Activated T-cell treated with anti-CD3 and anti-CD28 coated beads, Interleukin-2, amount 50 U/mL, for 48 hours (primary cell): ENCODE measurements at places on chromosomes 1 and 21.

- no peak for DNase-seq
Observed at GRCh38 chr1:74512170-74512915, at the start of gene LRRC53. LRRC53 (minus strand) TSS chr1:74512611; CDS start chr1:74483349, 29,262 bp downstream.

DNA sequence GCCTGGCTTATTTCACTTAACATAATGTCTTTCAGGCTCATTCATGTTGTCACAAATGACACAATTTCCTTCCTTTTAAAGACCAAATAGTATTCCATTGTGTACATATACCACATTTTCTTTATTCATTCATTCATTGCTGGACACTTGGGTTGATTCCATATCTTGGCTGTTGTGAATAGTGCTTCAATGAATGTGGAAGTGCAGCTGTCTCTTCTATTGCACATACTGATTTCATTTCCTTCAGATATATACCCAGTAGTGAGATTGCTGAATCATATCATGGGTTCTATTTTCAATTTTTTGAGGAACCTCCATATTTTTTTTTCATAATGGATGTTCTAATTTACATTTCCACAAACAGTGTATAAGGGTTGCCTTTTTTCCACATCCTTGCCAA lies 38.6 kb upstream of the WLS start:
- DNase-seq: no peak

DNA sequence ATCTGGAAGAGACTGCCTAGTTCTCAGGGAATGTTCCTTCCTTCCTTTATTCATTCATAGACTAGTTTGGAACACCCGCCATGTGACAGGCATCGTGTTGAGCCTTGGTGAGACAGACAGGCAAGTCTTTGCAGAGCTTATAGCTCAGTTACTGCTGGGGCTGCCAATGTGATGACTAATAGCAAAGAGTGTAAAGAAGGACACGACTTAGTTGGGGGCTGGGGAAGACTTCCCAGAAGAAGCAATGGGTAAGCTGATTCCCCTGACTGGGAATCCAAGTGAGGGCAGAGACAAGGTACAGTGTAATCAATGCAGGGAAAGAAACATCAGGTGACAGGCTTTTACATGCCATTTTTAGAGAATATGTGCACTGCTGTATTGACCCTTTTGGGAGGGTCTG lies 51.2 kb downstream of the TENT5C start:
- DNase-seq: peak; percentile 39

DNA sequence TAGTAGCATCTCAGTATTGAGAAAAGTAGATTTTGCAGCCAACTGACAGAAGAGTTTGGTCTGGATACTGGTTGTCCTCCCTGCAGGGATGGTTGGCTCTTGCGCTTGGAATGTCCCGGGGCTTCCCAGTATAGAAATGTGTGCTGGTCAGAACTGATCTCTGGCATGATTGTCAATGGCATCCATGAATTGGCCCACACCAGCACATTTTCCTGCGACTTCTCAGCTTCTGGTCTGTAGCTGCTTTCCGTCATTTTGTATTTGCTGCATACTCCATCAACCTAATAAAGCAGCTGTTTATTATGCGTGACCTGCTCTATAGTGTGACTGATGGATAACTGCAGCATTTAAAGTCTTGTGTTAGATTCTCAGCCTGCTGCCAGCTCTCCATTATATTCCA lies 203.7 kb downstream of the S1PR1 start:
- DNase-seq: no peak

DNA sequence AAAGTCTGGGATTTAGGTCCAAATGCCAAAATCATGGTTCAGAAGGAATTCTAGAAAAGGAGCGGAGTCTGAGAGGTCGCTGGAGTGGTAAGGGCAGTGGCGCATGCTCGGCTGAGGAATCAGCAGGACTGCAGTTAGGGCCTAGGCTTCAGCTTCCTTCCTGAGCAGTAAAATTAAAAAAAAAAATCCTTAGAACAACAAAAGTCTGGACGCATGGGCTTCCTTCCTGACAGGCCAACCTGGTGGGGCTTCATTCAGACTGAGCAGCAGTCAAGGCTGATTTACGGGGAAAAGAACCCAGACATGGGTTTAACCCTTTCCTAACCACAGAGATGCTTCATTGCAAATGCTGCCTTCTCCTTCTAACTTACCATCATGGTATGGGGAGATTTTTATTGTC lies 17.1 kb downstream of the RNF220 start:
- no peak for DNase-seq

- DNase-seq: no peak
Observed at GRCh38 chr1:170307426-170307825, 161.7 kb downstream of the NTMT2 start.

DNA sequence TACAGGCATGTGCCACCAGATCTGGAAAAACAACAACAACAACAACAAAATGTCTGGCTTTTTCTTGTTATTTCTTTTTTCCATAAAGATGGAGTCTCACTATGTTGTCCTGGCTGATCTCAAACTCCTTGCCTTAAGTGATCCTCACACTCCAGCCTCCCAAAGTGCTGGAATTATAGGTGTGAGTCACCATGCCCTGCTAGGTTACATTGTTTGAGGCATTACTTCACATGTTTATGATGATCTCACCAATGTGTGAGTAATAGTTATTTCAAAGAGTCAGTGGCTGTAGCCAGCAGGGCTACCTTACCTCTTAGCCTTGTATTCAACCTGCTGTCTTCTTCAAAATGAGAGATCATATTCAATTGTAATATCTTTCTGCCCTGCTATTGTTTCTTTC lies 445.7 kb downstream of the AMY1C start:
- no peak for DNase-seq

GRCh38 chr1:91397605-91398004 lies 7.0 kb downstream of the HFM1 start:
- no peak for DNase-seq
